ENCODE measurements at places on chromosomes 5 and 9.

DNA sequence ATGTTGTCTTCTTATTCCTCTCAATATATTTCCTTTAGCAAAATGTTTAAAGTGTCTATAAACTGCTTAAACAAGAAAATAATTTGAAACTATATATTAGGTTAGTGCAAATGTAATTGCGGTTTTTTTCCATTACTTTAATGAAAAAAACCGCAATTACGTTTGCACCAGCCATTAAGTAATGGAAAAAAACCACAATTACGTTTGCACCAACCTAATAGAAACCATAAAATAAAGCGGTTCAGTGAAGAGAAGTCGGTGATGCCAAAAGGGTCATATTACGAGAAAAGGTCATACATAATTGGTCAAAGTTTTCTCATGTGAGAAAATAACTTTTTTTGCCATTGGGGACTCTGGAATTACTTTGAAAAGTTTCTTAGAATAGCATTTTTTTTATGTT is 385.6 kb upstream of the ST8SIA4 start:
- no peak for DNase-seq

DNA sequence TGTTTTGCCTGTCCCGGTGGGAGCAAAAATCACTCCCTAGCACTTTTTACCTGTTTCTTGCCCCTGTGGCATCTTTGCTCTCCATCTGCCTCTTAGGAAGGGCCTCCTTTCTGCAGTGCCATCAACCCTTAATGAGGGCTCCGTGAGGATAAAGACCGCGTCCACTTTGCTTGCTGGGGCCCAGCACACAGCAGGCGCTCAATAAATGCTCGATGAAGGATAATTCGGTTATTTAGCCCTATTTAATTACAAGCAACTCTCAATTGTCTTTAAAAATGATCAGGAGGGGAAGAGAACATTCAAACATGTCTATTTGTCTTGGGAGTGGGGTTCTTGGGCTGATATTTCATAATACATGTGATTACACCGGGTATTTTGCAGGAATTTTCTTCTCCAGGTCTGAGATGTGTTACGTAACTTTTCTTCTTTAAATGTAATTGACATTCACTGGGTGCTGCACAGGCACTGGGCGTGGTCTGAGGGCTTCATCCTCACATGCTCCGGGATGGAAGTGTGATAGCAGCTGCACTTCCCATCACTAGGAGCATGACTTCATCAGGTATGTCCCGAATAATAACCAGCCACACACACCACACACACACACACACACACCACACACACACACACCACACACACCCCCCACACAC is 19.8 kb upstream of the NTNG2 start:
- DNase-seq = no peak

GRCh38 chr5:171633776-171634470 is 151.7 kb upstream of the SMIM23 start:
- no peak for DNase-seq

- DNase-seq = no peak
Observed at GRCh38 chr9:69916950-69917349, 96.3 kb downstream of the CFAP95 start.

GRCh38 chr5:57494104-57495098 is 11.8 kb upstream of the ACTBL2 start:
- no peak for DNase-seq

GRCh38 chr5:39337252-39337915 is 26.9 kb downstream of the C9 start:
- no peak for DNase-seq

GRCh38 chr5:66597183-66597757 is 1.1 kb downstream of the MAST4 start:
- DNase-seq = peak; percentile 59

DNA sequence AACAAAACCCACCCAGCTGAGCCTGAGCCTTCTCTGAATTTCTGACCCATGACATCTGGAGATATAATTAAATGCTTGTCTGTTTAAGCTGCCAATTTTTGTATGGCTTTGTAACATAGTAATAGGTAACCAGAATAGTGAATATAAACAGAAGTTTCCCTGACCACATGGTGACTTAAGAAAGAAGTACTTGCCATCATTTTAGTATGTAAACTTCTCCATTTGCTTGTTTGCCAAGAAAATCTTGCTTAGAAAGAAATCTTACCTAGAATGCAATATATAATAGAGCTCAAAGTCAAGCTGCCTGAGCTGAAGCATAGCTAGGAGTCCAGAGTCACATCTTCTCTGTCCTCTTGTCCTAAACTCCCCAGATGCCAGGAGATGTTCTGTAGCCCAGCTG is 117.0 kb downstream of the PCSK1 start:
- DNase-seq = no peak

DNA sequence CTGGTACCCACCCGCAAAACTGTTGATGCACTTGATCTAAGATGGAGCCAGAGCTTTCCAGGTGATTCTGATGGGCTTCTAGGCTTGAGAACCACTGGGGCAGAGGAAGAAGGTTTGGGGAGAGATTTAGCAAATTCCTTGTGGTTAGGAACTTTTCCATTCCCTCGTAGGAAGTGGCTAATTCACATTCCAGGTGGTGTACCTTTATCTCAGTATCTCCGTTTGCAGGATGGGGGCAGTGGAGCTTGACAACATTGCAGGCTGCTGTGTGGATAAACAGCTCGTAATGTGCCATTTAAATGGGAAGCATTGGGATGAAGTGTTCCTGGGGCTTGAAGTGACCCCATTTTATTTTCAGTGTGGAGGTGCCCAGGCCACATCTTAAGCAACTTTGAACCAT is 172.9 kb upstream of the IL12B start:
- no peak for DNase-seq

DNA sequence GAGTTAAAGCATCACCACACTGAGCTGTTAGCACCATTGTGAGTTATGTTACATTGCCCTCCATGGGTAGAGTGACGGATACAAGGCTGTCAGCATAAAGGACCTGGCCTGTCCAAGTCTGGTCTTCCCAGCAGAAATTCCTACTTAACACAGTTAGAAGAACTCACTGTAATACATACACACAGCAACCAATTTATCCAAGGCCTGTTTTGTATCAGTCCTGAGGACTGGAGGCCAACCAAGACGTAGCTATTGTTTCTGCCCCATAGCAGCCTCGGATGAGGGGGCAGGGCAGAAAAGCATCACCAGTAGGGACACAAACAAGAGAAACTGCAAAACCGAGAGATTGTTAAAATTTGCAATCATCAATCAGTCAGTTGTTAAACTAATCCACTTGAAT is 66.0 kb upstream of the CKMT2 start:
- no peak for DNase-seq

DNA sequence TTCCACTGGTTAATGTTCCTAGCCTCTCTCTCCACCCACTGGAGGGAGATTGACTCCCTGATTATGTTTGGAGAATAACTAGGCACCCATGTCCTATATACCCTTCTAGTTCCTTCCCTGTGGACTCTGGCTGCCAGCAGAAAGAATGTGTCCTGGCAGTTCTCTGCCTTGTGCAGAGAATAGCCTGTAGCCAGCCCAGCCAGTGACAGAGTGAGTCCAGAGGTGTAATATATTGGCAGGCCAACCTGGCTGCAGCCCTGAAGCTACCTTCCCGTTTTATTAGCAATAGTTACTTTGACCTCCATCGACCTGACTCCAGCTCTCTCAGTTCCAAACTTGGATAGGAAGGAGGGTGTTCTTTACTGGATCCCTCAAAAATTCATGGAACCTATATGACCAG is 8.1 kb downstream of the SETD9 start:
- no peak for DNase-seq

- no peak for DNase-seq
Observed at GRCh38 chr5:150000990-150001659, 586 bp downstream of the HMGXB3 start.

DNA sequence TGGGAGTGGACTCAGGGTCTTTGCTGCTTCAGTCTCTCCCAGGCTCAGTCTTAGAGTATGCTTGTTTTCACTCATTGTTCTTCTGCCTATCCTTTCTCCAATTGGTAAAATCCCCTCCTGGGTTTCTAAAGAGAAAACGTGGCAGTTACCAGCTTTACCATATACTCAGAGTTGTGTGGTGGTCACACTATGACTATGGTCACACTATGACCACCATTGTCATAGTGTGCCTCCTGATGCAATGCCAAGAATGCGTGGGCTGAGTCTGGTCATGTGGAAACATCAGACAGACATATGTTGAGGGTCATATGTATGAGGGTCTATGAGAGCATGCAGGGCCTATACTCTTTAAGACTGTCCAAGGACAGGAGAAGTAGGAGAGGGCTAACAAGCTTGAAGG is 326.5 kb upstream of the PRR16 start:
- DNase-seq = no peak

GRCh38 chr5:124880903-124881697 is 134.7 kb upstream of the ZNF608 start:
- no peak for DNase-seq

GRCh38 chr9:73007966-73008672 is 55.3 kb upstream of the ALDH1A1 start:
- DNase-seq = no peak

DNA sequence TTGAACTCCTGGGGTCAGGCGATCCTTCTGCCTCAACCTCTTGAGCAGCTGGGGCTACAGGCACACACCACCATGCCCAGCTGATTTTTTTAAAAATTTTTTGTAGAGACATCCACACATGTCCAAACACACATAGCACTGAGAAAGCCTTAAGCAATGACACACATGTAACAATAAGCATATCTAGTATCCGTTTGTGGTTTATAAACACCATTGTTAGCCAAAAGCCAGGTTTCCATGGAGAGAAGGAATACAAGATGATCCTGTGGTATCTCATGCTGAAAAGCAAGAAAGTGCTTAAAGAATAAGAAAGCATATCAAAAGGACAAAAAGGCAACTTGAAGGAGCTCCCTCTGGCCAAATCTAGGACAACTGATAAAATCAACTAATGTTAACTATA is 29.7 kb upstream of the SLC1A3 start:
- DNase-seq = no peak

DNA sequence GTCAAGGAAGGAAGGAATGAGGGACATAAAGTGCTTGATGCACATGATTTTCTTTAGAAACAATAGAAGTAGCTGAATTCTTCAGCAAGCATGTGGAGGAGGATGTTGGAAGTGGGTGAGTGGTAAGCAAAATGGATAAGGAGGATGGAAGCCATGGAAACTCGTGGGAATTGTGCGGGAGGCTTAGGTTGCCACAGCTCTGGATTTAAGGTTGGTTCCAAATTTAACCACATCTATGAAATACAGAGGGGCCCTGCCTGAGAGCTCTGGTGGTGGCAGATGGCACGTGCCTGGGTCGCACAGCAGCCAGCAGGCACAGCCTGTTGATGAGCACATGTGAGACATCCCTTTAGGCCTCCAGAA is 284.7 kb downstream of the SMARCA2 start:
- no peak for DNase-seq

GRCh38 chr5:963673-964531 is 44.7 kb upstream of the NKD2 start:
- DNase-seq = no peak

DNA sequence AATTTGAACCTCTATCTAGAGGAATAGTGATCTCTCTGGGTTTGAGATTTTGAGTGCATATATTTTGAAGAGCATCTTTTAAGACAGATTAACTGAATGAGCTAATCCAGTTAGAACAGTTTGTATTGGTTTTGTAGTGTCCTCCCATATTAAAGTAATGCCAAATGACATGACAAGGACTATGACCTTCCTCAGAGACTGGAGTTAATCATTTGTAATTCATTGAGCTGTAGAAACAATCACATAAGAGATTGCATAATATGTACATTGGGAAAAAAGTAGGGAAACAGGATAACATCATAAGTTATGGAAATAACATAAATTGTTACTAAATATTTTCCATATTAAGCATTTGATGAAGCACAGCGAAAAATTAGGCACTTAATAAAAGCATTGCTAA is 45.8 kb upstream of the PRDM9 start:
- DNase-seq = no peak

DNA sequence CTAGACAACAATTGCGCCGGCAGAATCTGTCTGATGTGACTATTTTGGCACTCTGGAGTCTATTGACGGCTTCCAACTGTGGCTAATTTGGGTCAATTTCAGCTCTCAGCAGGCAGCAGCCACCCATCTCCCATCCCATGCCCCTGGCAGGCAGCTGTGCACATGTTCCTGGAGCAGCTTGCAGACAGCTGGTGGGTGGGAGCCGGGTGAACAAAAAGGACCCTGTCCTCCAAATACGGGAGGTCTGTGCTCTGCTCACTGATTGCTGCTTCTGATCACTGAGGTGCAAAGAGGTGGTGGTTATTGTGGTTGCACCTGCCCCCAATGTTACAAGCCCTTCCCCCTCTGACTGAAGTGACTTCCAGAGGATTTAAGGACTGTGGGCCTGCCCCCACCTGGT is 45.0 kb upstream of the N4BP3 start:
- DNase-seq = no peak

DNA sequence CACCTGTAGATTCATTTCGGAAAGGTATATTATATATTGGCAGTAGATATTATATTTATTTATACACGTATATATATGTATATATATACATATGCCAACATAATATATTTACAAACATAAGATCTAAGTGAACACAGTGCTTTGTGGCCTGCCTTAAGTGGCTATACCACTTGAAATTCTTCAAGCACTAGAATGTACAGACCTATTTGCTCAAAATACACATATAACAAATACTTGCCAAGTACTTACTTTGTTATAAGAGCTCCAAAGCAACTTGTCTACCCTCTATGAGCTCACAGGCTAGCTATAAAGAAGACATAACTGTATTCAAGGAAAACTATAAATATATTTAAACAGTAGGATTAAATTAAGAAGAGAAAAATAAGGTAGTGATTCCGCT is 33.6 kb upstream of the SLC36A1 start:
- DNase-seq = no peak

GRCh38 chr9:34630402-34631154 is 1.7 kb upstream of the ARID3C start:
- no peak for DNase-seq

GRCh38 chr5:139138809-139139208 is 59.4 kb downstream of the SIL1 start:
- no peak for DNase-seq

DNA sequence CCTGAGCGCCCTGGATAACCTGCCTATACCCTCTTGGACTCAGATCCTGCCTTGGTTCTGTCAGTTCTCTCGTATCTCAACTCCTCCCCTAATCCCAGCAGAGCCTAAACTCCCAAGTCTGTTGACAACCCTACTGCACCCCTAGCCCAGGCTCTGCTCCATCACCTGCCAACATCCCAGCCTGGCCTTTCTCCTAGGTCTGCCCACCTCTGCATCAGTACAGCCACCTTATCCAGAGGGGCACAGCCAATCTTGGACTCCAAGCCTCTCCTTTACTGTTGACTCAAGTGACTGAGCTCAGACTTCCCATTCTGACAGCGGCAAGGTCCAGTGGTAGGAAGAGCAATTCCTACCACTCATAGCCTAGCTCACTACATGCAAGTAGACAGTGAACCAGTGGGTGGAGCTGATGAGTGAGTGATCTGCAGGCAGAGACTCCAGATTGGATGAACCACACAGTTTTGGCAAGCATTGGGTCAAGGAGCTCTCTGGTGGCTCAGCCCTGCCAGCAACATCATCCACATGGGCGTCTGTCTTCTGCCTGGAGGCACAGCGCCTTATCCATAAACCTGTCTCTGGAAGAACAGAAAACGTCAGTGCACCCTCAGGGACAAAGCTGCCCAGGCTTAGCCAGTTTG is 26.5 kb downstream of the TRMO start:
- no peak for DNase-seq
